ENCODE measurements at places on chromosomes 5 and 9. TPM values are rescaled to one million over a fixed set of nuclear protein-coding genes. Genes with fewer than 3 reads are reported as not detected.

GRCh38 chr5:14547666-14548065 is 33.9 kb upstream of the OTULINL start:
- no peak for DNase-seq
- peaks cover 5% of the 10 kb centered on the region for H3K4me1 ChIP-seq
- no peaks in the 10 kb centered on the region for H3K36me3 ChIP-seq
- no peaks in the 10 kb centered on the region for H3K27me3 ChIP-seq
- H3K4me3 ChIP-seq = no peak overlapping the region

DNA sequence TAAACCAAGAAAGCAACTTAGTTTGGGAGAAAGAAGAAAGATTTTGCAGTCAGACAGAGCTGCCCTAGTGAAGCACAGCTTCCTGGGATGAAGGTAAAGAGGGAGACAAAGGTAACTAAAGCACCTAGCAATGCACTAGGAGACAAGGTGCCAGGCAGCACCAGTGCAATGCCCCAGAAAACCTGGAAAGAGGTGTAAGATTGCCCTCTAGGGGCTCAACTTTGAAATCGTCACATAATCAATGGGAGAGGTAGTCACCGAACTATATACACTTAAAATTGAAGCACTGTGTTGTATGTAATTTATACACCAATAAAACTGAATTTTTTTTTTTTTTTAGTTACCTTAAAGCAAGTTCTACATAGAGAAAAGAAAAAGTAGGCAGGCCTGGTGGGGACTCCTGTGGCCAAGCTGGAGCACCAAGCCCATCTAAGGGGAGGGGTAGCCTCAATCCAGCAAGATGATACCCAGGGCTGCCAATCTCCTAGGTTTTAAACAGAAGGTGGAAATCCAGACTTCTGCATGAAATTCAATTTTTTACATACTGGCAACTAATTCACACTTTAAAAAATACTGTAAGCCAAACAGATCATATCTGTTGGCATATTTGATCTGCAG is 48.2 kb downstream of the CDK5RAP2 start:
- no peaks in the 10 kb centered on the region for H3K27me3 ChIP-seq
- peaks cover 64% of the 10 kb centered on the region for H3K36me3 ChIP-seq
- H3K4me1 ChIP-seq = no peaks in the 10 kb centered on the region
- no peak for DNase-seq

The CFAP77 gene
- not detected for total RNA-seq

- no peak overlapping the region for H3K4me3 ChIP-seq
- no peaks in the 10 kb centered on the region for H3K27me3 ChIP-seq
- DNase-seq = no peak
- H3K4me1 ChIP-seq = peaks cover 5% of the 10 kb centered on the region
- no peaks in the 10 kb centered on the region for H3K36me3 ChIP-seq
Observed at GRCh38 chr9:116479056-116479544, 208.0 kb upstream of the TRIM32 start.

DNA sequence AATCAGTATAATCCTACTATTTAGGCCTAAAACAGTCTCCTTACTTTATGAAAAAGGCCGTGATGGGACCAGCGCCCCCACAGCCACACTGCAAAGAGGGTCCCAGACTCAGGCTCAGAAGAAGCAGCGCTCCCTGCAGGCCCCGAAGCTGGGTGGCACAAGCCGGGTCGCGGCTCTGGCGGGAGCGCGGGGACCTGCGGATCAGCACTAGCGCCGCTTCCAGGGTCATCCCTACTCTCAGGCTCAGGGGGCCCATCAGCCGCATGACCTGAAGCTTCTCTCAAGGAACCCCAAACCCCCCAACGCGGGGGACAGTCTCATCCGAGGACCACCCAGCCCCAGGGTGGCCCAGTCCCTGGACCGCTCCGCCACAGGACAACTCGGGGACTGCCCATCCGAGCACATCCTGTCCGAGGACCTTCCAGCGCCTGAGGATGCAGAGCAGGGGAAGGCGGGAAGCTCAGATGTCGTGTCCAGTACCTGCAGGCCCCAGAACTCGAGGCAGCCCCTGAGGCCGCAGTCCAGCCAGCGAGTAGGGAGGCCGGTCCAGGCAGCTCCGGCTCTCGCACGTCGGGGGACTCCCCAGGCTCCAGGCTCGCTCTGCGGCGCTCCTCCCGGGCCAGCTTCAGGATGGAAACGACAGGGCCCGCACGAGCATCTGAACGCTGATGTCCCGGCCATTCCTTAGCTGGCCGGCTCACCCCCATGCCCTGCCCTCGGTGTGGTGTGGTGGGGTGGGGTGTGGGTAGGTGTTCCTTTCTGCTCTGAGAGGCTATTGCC is 32.4 kb upstream of the CDK20 start:
- no peak for DNase-seq
- no peaks in the 10 kb centered on the region for H3K27me3 ChIP-seq
- H3K27ac ChIP-seq = no peak overlapping the region
- H3K4me3 ChIP-seq = no peak overlapping the region
- no peaks in the 10 kb centered on the region for H3K36me3 ChIP-seq
- H3K4me1 ChIP-seq = no peaks in the 10 kb centered on the region

The FAM169A gene
- 0.84 TPM for total RNA-seq
